Heart left ventricle (tissue), 16 donors: ENCODE measurements at places on chromosomes 16 and 17. TPM values are rescaled to one million over a fixed set of nuclear protein-coding genes. Genes with fewer than 3 reads are reported as not detected.

- DNase-seq = no peak
Observed at GRCh38 chr17:29563816-29564215, 3.0 kb downstream of the ABHD15 start.

DNA sequence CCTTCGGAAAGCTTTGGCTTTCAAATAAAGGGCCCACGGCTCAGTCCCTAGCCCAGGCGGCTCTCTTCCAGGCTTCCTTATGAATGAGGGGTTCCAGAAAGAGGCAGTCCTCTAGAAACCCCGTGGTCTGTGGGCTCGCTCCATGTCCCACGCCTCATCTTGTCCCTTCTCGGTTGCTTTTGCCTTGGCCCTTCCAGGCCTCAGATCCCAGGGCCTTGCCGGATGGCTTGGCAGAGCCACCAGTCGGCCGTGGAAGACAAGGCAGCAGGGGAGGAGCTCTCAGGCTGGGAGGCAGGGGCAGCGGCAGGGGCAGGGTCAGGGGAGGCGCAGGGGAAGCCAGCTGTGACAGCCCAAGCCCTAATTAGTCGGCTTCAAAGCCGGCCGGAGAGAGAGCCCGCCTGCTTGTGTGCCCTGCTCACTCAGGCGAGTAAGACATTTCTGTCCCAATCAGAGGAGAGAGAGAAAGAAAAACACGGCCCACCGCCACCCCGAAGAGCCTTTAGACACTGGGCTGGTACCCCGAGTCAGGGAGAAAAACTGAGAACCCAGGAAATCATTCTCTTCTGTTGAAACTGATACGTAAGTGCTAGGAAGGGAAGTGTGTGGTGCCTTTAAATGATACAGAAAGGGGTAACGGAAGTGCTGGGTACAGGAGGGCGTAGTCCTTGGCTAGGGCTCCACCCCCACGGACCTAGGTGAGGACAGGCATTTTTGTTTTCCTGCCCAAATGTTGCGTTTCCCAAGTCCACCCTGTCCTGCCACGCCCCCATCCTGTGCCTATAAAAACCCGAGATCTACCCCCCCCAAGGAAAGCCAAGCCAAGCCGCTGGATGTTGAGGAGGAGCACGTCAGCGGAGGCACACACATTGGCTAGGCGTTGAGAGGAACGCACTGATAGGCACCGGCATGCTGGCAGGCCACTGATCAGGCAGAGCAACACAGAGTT lies 27.8 kb upstream of the MEIOC start:
- DNase-seq = peak; percentile 71

DNA sequence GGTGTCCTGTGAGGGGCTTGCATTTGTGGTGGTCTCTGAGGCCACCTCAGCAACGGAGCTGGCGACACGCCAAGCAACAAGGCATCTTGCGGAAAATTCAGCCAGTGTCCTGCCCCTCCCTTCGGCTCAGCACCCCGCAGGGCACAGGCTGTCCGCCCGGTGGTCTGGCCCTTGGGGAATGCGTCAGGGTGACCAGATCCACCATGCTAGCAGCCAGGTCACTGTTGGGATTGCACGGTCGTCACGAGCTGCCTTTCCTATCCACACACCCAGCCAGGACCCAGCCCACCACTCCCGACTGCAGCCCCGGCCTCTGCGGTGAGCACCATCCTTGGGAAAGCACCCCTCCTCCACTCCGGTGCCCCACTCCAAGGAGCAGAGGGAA lies 221.2 kb downstream of the NTN1 start:
- peak; percentile 50 for DNase-seq

DNA sequence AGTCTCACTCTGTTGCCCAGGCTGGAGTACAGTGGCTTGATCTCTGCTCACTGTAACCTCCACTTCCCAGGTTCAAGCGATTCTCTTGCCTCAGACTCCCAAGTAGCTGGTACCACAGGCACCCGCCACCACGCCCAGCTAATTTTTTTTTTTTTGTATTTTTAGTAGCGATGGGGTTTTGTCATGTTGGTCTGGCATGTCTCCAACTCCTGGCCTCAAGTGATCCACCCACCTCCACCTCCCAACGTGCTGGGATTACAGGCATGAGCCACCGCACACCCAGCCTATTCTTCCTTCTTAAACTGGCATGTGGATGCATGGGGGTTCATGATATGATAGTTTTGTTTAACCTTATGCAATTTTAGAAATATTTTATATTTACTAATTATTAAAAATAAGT lies 39.4 kb upstream of the VWA3A start:
- no peak for DNase-seq

GRCh38 chr17:82690786-82691489 lies 7.6 kb downstream of the RAB40B start:
- no peak for DNase-seq

Gene KRT32
- not detected for total RNA-seq

- no peak for DNase-seq
Observed at GRCh38 chr17:71107136-71107535, 937.8 kb downstream of the KCNJ2 start.

- no peak for DNase-seq
Observed at GRCh38 chr17:68036304-68037147, 991 bp downstream of the KPNA2 start.

Gene MFAP4
- 65.2 TPM for total RNA-seq

DNA sequence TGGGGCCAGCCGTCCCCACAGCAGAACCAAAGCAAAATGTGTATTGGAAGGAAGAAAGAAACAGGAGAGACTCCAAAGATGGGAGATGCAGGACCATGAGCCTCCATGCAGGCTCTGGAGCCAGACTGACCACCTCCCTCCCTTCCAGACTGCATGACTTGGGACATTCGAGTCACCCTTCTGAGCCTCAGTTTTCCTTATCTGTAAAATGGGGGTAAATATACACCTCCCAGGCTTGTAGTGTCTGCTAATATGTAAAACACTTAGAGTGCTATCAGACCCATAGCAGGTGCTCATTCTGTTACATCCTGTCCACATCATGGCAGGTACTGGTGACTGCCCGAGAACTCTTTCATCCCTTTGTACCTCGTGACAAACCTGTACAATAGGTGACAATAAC lies 370.8 kb downstream of the SNX29 start:
- DNase-seq = no peak

Gene CES5A
- total RNA-seq = not detected

DNA sequence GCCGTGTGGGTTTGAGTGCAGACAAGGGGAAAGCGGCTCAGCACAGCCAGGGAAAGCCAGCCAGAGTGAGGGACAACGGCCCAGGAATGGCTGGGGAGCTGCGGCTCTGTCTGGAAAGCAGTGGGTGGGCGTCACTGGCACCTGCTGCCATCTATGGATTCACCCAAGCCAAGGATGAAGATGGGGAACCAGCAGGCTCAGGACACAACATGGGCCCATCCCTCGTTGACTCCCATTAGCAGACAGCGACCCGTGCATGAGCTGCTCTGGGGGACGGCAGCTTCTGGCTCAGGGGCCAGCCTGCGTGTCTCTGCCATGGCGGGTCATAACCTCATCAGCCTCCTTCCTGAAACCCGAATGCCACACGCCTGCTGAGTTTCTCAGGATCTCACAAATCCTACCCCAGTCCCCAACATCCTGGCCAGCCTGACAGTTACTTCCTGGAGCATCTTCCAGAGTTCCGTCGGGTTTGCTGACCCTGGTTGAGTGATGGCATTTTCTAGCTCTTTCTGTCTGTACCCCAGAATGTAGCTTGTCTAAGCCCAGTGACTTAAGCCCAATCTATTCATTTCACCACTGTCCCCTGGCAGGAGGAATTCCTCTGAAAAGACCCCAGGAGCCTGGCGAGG lies 50.7 kb downstream of the SLC7A5 start:
- DNase-seq = no peak

DNA sequence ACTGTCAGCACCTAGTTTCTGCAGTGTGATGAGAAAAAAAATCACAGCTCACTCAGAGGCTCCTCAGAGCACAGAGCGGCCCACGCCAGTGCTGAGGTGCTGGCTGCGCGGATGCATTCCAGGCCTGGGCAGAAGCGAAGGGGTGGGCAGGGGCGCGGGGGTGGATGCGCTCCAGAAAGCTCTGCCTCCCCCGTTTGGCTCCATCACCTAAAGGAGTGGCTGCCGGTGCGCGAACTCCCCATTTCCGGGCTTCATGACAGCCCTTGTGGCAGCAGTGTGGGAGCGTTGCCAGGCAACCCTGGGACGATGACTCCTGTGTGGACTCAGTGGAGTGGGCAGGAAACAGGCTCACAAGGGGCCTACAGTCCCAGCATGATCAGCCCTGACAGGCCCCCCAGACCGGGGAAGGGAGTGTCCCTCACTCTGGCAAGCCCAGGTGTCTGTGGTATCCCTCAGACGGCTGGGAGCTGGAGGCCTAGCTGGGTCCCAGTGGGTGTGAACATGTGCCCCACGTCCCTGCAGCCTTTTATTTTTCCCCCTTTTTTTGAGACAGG lies 32.8 kb upstream of the NUDT16L1 start:
- peak; percentile 81 for DNase-seq

GRCh38 chr17:7717756-7718350 lies 309 bp downstream of the DNAH2 start:
- no peak for DNase-seq

- peak; percentile 14 for DNase-seq
Observed at GRCh38 chr17:77495575-77495974, 354.8 kb downstream of the SEC14L1 start.

Gene PFN1
- total RNA-seq = 145 TPM

Gene TRIM65
- 9.5 TPM for total RNA-seq

DNA sequence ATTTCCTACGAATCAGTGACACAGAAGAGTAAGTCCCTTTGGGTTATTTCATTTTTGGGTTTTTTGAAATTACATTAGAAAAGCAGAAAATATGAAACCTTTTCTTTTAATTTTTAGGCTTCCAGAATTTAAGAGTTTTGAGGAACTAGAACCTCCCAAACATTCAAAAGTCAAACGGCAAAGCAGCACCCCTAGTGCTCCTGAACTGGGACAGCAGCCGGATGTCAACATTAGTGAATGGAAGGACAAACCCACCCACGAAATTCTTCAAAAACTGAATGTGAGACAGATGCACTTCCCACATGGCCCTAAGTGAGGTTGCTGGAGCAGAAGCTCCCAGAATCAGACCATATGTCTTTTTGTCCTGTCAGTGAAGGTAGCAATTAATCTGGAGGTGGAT lies 199.4 kb downstream of the PHKB start:
- DNase-seq = no peak

GRCh38 chr16:15041271-15042004 lies 14.4 kb downstream of the NTAN1 start:
- DNase-seq = peak; percentile 79

DNA sequence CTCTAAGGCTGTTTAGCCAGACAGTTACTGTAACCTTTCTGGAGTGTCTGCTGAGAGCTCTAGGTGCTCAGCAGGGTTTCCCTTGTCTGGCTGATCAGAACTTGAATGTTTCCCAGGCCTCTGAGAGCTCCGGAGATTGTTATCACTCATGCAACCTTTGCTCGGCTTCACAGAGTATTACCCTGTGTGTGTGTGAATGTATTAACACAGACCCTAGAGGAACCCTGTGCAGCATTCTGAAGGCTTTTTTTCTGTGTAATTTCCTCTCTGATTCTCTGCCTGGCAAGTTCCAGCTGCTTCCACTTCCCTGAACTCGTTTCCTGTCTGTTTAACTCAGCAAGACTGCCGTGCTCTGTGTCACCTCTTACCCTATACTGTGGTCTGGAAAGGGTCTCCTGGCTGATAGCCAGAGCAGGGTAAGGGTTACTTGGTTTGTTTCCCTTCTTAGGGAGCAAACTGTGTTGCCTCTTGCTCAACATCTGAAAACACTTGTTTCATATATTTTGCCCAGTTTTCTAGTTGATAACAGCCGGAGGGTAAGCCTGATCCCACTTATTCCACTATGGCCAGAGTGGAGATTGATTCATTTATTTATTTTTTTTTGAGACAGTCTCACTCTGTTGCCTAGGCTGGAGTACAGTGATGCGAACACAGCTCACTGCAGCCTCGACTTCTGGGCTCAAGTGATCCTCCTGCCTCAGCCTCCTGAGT lies 21.7 kb downstream of the PRMT7 start:
- DNase-seq = no peak

Gene ETV4
- total RNA-seq = 1.5 TPM

- no peak for DNase-seq
Observed at GRCh38 chr16:53510704-53511070, 7.7 kb upstream of the AKTIP start.

DNA sequence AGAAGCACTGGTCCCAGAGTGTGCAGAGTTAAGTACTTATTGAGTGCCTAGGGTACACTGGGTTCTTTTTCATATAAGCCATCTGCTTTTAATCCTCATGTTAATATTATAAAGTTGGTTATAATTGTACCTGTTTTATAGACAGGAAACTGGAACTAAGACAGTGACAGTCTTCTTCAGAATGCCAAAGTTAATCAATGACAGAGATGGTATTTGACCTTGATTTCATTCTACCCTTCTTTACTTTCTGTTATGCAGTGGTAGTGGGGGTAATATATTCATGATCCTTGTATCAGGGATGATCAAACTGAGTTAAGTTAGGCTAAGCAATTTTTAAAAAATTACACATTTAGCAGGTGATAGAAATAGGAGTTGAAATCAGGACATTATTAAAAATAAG lies 108.6 kb upstream of the GOT2 start:
- DNase-seq = no peak

GRCh38 chr17:43772877-43773648 lies 5.7 kb downstream of the DUSP3 start:
- DNase-seq = no peak

DNA sequence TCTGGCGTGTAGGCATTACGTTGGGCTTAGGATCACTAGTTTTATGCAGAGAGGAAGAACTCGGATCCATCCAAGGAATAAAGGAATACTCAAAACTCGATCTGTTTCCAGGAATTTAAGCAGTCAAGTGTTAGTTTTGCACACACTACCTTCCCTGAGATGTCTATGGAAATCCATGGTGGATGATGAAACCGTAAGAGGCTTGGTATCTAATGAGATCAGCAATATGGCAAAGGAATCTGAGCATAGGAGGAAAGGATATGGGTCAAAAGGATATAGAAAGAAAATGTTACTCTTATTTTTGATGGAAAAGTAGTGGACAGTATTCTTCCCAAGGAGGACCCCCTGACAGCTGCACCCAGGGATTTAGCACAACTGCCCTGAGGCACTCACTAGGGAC lies 59.6 kb downstream of the SMG6 start:
- DNase-seq = peak; percentile 32

DNA sequence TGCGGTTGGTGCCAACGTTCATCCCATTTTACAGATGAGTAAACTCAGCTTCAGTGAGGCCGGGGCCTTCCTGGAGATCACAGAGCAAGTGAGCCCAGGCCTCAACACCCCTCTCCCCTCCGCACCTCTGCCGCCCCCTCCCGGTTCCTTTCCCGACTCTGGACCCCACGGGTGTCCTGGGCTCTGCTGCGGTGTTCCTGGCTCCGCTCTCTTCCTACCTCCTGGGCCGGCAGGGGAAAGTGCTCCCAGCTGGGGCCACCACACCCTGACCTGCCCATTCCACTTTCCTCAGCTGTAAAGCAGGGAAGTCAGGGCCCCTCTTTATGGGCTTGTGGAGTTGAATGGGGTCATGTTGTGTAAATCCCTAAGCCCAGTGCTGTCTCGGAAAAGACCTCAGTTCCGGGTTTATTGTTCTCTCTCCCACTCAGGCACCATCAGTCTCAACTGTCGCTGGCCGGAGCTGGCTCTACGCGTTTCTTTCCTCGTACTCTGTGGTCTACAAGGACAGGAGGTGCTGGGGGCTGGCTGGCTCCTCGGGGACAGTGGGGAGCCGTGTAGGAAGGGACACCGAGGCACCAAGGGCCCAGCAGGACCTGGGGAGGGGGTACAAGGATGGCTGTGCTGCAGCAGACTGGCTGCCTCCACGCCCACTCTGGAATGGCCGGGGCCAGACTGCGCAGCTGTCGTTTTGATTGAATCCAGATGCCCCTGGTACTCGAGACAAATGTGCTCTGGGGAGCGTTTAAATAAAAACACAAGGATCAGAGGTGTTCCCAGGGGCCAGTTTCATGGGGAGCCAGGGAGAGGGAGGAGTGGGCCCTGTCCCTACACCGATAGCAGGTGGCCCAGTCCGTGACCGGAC lies 21.7 kb upstream of the ACSF3 start:
- DNase-seq = no peak

GRCh38 chr16:30740364-30741251 lies 7.6 kb upstream of the PHKG2 start:
- peak; percentile 82 for DNase-seq
